NCI-H2171 (cell line): ENCODE measurements at places on chromosomes 2 and 18.

- DNase-seq = no peak
Observed at GRCh38 chr2:179596018-179596417, 265.4 kb downstream of the ZNF385B start.

DNA sequence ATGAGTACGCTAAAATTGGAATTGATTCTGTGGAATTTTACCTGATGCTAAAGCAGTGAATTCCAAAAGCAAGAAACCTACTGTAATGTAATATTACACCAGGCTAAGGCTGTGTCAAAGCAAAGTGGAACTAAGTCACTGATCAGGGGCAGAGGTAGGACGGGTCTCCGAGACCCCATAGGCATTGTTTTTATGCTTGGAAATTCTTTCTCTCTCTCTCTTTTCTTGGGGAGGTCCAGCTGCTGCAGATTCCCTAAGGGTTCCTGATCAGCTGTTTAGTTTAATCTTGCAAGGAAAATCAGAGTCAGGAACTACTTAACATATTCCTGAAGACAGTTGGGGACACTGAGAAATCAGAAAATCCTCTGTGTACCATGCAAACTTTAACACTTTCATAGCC is 220.2 kb downstream of the SRBD1 start:
- DNase-seq = no peak

DNA sequence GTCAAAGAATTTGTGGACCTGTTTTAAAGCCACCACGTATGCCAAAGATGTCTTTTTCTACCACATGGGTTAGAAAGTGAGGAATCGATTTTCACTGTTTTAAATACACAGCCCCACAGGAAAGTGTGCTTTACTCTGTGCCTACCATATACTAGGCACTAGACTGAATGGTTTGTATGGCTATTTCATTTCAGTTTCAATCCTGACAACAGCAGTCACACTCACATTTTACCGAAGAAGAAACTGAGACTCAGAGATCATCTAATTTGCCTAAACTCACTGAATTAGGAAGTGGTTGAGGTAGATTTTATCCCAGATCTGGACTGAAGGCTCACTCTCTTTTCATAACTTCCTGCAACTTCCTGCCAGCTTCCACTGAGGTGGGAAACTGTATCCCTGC is 176.4 kb downstream of the ALK start:
- DNase-seq = no peak

GRCh38 chr18:11998193-11998592 is 16.9 kb downstream of the IMPA2 start:
- no peak for DNase-seq

GRCh38 chr2:26477911-26478253 is at the start of gene OTOF:
TSS of gene OTOF (minus strand) at chr2:26478124.
- DNase-seq = peak; percentile 12

DNA sequence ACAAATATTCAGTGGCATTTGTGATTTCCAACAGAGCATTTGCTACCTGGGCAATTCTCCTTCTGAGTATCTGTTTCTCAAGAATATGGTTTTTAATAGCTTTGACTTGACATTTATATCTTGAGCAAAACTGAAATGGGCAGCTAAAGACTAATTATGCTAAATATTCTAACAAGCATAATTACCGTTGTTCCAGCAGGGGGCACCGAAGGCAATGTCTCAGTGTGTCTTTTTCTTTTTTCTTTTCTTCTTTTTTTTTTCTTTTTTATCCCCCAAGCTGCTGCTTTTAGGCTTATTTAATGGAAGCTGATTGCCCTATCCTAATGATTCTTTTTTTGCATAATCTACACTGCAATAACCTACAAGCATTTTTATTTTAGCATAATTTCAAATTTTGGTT is 138.9 kb upstream of the NABP1 start:
- peak; percentile 45 for DNase-seq

DNA sequence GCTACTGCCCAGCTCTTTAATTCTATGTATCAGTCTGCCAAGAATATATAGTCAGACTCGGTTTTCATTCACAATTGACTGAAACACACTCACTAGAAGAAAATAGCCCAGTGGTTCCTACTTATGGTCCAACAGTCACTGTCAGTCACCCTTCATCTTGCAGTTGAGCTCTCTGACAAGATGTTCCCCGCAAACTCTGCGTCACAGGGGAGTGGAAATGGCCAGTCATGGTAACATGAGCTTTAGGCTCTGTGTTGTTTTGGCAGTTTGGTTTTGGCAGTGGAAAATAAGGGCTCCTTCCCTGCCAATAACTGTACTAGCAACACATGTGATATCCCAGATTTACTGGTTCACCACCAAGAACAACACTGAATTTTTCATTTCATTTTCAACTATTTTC is 122.5 kb downstream of the PRPF40A start:
- no peak for DNase-seq

- DNase-seq = no peak
Observed at GRCh38 chr18:36532815-36533214, 235.3 kb downstream of the FHOD3 start.

DNA sequence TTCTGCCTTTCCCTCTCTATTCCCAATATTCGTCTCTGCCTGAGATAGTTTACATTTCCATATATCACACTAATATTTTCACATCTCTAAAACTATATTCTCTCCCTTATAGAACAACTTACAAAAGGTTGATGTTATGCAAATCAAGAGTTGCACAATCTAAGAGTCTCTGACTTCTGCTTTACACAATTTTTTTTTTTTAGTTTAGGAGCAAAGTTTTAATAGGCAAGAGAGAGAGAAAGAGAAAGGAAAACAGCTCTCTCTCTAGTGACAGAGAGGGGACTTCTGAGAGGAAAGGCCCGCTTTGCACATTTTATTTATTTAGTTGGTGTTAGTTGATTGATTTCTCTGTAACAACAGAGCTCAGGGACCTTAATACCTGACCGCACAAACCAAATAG is 380.2 kb downstream of the TXNL1 start:
- DNase-seq = no peak

DNA sequence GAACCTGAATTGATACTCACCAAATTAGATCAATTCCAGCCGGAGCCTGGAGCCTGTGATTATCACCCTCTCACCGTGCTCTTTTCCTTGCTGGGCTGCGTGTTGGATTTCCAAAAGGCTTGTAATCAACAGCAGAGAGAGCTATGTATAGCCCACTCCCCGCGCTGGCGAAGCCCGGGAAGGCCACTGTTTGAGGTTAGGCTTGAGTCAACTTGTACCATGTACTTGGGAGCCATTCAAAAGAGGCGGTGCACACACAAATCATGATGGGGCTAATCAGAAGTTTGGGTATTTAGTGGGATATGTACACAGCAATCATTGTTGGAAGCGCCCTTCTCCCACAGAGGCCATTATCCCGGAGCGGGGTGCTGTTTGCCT is 151.6 kb downstream of the GLI2 start:
- DNase-seq = no peak

DNA sequence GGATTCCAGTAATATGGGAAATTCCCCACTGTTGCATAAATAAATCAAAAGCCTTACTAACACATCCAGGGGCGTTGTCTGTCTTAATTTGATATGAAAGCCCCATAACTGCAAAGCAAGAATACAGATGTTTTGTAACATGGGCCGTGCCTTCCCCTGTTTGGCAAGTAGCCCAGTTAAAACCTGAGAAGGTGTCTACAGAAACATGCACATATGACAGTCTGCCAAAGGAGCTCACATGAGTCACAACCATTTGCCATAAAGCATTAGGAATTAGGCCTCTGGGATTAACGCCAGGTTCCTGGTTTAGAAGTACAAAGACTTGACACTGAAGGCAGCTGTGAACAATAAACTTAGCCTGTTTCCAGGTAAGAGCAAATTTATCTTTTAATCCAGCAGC is 43.1 kb upstream of the LONRF2 start:
- DNase-seq = peak; percentile 97

GRCh38 chr2:129376426-129377077 is 602.9 kb upstream of the RAB6C start:
- no peak for DNase-seq

DNA sequence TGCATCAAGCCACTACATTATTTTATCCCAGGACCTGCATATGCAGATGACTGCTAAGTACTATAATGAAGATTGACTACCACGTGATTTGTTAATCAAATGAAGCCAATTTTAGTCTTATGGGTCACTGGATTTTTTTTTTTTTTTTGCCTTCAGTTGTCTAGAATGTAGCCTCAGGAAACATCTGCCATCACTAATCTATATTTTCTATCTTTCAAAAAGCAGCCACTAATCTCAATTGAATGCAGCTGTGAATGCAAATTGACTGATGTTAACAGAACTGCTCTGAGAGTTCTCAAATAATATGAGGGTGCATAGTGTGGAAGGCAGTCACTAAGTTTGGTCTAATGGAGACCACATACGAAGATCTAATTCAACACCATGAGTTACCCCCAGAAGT is 106.3 kb downstream of the ABCA12 start:
- DNase-seq = no peak

GRCh38 chr2:159175182-159175581 is 111.3 kb downstream of the WDSUB1 start:
- DNase-seq = no peak

- DNase-seq = no peak
Observed at GRCh38 chr2:203636588-203637470, 69.6 kb upstream of the CD28 start.

GRCh38 chr18:6366776-6367175 is 47.9 kb downstream of the L3MBTL4 start:
- DNase-seq = peak; percentile 36

DNA sequence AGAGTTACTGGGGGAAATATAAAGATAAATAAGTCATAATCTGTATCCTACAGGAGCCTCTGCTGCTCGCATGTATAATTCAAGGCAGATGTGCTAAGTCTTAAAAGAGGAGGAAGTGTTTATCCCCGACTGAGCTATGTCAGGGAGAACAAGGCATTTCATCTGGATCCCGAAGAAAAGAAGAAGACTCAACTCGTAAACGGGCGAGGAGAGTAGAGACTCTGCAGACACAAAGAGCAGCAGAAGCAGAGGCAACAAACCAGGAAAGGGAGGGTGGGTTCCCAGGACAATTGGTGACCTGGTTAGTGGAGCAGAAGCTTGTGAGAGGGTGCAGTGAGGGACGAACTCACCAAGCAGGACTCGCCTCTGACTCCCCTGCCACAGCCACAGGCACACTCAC is 368.6 kb downstream of the EIPR1 start:
- no peak for DNase-seq

DNA sequence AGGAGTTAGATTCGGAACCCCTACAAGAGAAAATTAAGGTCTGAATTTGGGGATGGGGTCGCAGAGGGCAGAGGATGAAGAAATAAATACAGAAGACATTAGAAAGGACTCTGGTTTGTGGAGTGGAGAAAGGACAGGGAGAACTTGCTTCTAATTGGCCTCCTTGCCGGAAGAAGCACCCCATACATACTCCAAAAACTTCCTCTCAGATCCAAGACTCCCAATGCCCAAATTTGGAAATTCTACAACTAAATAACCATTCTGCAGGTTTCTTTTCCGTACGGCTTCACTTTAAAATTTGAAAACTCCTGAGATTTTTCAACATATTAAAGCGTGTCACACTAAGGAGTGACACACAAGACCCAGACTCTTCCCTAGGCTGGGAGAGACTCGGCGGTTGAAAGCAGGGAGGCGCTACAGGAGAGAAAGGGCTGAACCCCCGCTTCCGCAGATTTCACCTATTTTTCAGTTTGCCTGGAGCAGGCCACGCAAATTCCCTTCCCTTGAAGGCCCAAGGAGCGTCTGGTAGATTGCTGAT is 478 bp downstream of the CLHC1 start:
- no peak for DNase-seq

GRCh38 chr2:74089816-74090745 is 57.6 kb downstream of the BOLA3 start:
- no peak for DNase-seq

DNA sequence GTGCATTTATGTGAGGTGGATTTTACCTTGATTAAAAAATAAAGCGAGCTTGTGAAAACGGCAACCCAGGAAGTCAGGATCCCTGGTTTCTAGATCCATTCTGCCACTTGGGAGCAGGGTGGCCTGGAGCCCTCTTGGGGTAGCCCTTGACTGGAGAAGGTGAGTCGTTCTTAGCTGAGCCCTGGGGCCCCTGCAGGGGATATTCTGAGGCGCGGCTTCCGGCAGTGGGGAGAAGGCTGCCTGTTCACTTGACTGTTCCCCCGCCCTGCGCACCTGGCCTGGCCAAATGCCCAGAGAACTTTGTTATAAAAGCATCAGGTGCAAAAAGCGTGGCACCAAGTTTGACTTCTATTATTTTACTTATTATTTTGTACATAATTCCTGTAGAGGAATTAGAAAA is 221.9 kb downstream of the DYSF start:
- DNase-seq = peak; percentile 18

DNA sequence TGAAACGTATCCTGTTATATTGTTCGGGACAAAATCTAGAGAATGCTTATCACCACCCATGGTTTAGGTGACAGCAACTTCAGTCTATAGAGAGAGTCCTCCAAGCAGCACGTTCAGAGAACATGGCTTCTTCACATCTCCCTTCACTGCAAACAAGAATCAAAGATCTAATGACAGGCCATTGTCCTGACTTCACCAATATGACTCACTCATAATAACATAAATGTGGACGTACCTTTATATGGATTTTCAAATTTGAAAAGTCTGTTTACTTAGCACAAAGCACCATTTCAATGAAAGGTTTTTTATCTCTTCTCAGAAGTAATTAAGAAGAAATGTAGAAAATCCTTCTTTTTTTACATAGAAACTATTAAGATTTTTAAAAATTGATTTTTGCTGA is 46.7 kb downstream of the KLF7 start:
- DNase-seq = no peak

DNA sequence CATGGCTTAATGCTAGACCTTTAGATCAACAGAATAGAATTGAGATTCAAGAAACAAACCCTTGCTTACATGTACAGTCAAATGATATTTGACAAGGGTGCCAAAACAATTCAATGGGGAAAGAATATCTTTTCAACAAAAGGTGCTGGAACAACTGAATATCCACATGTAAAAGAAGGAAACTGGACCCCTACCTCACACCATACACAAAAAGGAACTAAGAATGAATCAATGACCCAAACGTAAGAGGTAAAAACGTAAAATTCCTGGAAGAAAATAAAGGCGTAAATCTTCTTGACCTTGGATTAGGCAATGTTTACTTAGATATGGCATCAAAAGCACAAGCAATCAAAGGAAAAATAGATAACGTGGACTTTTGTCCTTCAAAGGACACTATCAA is 43.1 kb downstream of the BAZ2B start:
- no peak for DNase-seq

GRCh38 chr2:175181877-175182308 is 383 bp upstream of the ATP5MC3 start:
- DNase-seq = no peak

DNA sequence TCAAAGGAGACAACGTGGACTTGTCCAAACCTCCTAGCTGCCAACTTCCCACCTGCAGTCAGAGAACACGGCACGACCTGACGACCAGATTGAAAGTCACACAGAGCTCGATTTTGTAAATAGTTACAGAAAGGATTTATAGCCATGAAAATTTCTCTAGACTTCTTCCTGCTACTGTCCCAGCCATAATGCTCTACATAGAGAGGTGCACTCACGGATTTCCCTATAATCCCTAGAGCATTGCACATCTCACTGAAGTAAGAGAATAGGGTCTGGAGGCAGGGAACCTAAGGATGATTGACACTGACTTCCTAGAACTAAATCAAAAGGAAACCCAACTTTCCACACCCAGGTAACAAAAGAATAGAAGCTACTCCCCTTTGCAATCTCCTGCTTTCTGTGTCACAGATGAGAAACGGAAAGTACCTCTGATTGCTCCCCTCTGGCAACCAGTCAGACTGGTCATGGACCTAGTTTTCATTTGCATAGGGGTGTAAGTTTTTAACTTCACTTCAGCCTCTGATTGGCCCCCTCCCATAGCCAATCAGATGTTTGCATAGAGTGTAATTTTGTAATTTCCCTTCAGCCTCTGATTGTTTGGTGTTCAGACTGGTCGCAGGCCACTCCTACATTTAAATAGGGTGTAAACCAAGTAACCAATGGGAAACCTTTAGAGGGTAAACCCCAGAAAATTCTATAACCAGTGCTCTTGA is 58.6 kb upstream of the FBXO11 start:
- DNase-seq = no peak
